Muscle of leg (tissue), 16 donors: ENCODE measurements at places on chromosomes 3 and 15.

DNA sequence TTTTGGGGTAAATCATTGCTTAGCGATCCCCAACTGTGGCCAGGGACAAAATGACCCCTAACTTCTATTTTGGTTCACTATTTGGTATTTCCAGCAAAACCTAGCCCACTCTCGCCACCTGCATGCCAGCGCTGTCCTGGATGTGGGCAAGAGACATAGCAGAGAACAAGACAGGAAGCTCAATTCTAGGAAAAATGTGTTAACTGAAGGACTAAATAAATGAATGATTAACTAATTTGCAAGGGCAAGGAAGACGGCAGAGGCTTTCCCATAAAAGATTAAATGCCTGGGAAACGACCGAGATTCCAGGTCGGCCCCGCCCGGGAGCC lies 408 bp downstream of the NICN1 start:
- DNase-seq: no peak

- peak; percentile 91 for DNase-seq
Measured at GRCh38 chr3:45551214-45552010, 43.1 kb upstream of the LIMD1 start.

GRCh38 chr15:100932676-100933348 lies 13.7 kb downstream of the LRRK1 start:
- DNase-seq: no peak

- DNase-seq: no peak
Measured at GRCh38 chr3:178593786-178594185, 57.5 kb downstream of the KCNMB2 start.

- DNase-seq: no peak
Measured at GRCh38 chr3:11929531-11929930, 74.7 kb upstream of the SYN2 start.

DNA sequence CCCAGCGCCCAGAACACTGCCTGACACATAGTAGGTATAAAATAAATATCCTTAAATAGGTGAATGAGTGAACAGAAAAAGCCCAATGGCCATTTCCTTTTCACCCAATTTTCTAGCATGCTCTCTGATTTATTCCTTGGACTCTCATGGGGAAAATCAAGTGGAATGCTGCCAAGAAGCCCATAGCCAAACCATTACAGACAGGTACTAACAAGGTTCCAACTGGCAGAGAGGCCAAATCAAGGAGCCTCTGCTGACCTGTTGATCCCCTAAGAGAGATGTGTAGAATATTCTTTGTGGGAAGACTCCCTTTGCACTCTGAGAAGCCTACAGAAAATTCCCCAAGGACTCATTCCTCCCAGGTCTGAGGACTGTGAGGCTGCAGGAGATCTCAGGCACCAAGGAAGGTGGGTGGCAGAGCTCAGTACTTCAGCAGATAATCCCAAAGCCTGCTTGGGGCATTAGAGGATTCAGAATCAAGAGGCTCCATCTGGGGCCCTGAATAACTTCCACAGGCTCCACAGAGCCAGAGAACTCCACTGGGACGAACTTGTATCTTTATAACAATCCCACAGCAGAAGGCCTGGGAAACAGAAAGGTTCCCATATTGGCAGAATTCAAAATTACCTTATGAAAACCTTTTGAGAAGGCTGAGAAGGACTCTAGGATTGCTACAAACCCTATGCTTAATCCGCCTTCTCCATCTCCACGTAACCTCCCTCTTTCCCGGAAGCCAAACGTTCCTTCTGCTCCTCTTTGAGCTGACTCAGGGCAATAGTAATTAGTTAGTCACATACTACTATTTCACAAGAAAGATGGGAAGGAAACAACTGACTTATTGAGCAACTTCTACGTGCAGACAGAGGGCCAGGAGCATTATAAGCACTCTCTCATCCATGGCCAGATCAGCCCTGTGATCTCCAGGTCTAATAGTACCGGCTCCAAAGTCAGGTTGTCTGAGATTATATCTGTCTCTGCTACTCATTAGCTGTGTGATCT lies 34.5 kb downstream of the PRICKLE2 start:
- no peak for DNase-seq

GRCh38 chr15:94346282-94346681 lies 114.9 kb downstream of the MCTP2 start:
- DNase-seq: no peak

DNA sequence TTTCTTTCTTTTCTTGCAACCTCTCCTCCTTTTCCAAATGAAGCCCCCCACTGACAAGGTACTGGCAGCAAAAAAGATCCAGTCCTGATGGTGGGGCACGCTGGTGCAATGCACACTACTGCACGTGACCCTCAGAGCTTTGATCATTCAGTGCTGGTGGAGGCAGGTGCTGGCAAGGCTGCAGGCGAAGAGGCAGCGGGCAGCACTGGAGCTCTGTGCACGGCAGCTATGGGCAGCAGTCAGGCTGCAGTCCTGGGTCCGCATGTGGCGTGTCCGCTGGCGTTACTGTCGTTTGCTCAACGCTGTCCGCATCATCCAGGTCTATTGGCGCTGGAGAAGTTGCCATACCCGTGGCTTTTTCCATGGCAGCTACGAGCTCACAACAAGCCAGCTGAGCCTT lies 40.1 kb upstream of the IQCF6 start:
- no peak for DNase-seq

DNA sequence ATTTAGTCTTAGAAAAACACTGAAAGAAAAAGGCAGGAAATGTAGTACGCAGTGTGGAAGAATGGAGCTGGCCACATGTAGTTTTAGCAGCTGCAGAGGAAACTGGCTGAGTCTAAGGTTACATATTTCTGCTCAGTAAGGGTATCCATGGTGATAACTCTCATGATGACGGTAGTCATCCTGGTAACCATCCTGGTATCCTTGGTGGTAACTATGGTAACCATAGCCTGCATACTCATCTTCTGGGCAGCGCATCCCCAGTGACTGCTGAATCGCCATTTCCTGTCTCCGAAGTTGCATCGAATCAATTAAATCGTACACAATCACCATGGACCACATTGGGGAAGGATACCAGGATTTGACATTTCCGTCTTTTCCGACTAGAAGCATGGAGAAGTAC lies 35.7 kb downstream of the CCDC80 start:
- peak; percentile 82 for DNase-seq

DNA sequence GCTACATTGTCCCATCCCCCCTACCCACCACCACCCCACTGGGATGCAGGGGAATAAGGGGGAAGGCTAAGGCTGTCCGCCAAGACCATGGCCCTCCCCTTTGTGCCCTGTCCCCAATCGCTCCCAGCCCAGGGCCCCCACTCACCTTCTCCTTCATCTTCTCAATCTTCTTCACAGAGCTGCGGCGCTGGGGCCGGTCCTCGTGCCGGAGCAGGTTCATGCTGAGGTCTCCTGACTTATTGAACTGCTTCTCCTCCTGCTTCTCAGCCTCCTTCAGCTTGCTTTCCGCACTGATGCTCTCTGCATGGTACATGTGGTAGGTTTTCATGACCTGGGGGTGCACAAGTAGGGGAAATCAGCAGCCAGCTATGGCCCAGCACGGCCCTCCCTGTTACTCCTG lies 101.0 kb upstream of the RAD18 start:
- no peak for DNase-seq

DNA sequence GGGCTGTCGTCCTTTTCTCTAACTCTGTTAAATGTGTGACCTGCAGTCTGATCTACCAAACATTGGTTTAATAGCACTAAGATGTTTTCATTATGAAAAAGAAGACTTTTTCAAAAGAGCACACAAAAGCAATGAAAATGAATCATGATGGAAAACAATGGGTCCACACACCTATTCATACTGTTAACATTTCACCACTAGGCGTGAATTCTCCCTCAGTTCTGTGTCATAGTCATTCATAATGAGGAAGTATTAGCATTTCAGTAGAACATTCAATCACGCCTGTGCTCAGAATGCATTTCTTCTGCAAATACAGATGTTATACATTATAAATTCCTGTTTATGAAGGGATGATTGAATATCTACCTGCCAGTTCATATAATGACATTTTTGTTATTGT lies 35.9 kb downstream of the EIF4E3 start:
- no peak for DNase-seq

- no peak for DNase-seq
Measured at GRCh38 chr3:166195808-166196207, 358.6 kb upstream of the BCHE start.

- DNase-seq: no peak
Measured at GRCh38 chr3:172461530-172462138, 13.4 kb upstream of the GHSR start.

- DNase-seq: no peak
Measured at GRCh38 chr3:181076558-181076957, 87.0 kb upstream of the DNAJC19 start.

DNA sequence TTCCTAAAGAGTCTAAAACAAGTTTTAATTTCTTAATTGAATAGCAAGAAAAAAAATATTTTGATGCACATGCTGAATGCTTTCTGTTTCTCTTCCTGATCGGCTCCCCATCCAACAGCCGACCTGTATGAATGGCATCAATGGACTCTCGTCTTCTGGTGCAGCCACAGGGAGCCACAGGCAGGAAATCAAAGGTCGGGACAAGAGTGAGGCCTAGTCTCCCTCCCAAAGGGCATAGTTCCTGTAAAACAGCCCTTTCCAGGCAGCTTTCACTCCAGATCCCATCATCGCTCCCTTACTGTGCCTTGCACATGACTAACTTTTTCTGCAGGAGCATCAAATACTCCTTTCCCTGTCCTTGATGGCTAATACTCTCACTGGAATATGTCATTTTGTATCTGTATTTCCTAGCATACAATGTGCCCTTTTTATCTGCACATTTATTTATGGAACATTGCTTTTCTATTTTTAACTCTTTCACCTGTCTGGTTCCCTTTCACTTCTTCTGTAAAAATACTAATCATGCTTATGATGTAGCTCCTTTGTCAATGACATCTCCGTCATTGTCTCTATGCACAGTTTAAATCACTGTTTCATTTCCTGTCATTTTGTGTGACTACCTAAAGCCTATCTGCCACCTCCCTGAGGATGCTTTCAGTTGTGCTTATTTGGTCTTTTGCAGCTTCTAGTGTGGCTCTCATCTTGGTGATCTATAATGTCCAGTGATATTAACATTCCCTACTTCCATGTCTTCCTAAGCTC lies 326.2 kb downstream of the CTNNB1 start:
- no peak for DNase-seq

- no peak for DNase-seq
Measured at GRCh38 chr3:54185740-54186139, 63.4 kb downstream of the CACNA2D3 start.

GRCh38 chr15:69912116-69912515 lies 185.6 kb downstream of the TLE3 start:
- no peak for DNase-seq

- no peak for DNase-seq
Measured at GRCh38 chr3:159910991-159911663, 77.5 kb upstream of the IL12A start.

GRCh38 chr3:129958755-129959154 lies 15.8 kb upstream of the TRH start:
- DNase-seq: no peak

DNA sequence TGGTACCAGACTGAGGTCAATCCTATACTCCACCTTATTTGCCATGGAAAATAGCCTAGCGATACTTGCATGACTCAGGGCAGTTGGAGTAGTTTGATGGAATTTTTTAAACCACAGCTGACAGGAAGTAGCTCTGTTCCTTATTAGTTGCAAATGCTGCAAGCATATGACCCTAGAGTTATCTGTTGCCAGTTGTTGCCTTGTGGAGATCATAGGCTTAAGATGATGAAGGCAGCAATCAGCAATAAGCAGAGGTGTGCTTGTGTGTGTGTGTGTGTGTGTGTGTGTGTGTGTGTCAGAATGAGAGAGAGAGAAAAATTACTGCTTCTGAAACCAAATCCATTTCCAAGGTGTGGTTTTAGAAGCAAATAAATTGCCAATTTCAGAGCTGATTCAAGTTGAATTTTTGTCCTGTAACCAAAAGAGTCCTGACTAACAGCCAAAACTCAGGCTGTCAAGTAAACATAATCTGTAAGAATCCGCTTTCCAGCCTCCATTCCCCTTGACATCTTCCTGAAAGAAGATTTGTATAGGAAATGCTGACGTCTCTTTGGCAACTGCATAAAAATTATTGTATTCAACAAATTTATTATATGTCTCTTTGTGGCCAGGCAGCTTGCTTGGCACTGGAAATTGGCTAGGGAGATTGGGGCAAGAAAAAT lies 141.2 kb downstream of the SERPINI1 start:
- DNase-seq: peak; percentile 91

- DNase-seq: no peak
Measured at GRCh38 chr3:25235466-25235865, 192.6 kb upstream of the RARB start.

GRCh38 chr15:93610944-93611343 lies 521.9 kb upstream of the RGMA start:
- DNase-seq: no peak
